ENCODE measurements at places on chromosomes 2 and 18. TPM values are rescaled to one million over a fixed set of nuclear protein-coding genes. Genes with fewer than 3 reads are reported as not detected.

Gene AP1S3
- 6.4 TPM for total RNA-seq

- DNase-seq, result no peak
Measured at GRCh38 chr2:223297788-223298187, 245.8 kb downstream of the KCNE4 start.

- peak; percentile 21 for DNase-seq
Measured at GRCh38 chr2:19885791-19886190, 16.0 kb downstream of the TTC32 start.

DNA sequence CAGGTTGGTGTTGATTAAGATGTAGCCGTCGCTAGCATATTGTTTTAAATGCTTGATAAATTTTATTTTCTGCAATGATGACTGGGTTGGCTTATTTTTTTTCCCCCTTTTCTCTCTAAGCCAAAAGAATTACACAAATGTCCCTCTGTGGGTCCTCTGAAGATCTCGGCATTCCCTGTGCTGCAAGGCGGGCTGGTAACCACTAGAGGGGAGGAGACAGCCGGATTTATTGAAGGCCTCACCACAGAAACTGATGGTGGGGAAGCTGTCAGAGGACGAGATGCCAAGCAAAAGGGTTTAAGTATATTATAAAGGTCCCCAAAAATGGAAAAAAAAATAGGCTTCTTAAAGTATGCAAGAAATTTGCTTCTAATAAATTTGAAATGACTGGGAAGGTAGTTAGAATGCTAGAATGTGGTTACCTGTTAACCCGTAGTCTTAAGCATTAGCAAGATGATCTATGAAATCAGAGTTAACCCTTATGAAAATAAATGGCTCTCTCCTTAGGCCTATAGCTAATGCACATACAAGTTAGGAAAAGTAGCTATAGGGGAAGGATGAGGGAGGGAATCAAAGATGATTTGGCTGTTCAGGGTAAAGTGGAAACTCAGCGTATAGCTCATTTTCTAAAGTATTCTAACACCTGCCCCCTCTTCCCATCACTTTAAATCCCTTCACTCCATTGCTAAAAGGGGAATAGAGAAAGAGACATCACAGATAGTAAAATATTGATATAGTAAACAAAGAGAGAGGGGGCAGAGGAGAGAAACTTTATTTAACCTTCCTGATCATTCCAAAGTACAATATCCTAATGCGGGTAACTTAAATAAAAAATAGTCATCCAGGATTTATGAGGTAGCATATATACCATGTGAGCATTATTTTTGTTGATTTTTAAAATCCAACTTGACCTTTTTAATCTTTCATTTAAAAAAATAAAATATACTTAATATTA lies 894.5 kb upstream of the POU3F3 start:
- no peak for DNase-seq

Gene ZAP70
- total RNA-seq, result not detected

DNA sequence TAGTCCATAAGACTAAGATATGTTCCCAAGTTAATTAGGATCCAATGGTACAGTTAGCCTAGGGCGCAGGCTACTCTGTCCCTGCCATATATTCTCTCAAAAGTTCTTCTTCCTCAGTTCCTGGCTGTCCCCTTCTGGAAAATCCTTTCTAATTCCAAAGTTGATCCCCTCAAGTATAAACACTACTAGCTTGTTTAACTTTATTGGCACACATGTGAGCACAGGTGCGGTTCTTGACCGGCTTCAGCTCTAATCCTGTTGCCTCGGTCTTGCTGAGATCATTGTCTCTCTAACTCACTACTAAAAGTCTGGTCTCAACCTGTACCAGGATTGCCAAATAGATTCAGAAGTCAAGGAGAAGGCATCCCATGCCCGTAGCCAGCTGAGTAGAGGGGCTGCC lies 89.0 kb downstream of the SEMA4F start:
- no peak for DNase-seq

DNA sequence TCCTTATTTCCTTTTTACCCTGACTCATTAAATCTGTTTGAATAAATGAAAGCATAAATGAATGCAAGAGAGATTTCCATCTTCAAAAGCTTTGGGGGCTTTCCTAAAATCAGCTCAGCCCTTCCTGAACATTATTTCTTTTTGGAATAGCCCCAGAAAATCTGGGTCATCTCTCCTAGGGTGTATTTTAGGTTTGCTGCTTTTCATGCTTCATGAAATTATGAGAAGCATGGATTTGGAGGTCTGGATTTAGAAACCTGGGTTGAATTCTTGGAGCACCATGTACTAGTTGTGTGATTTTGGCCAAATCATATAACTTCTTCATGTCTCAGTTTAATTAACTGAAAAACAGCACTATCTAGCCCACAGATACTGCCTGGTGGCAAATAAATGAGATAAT lies 24.0 kb upstream of the PELI1 start:
- no peak for DNase-seq

Gene TPRKB
- 85.2 TPM for total RNA-seq

Gene ALPI
- not detected for total RNA-seq

- no peak for DNase-seq
Measured at GRCh38 chr18:13556502-13556901, 169.9 kb downstream of the FAM210A start.

DNA sequence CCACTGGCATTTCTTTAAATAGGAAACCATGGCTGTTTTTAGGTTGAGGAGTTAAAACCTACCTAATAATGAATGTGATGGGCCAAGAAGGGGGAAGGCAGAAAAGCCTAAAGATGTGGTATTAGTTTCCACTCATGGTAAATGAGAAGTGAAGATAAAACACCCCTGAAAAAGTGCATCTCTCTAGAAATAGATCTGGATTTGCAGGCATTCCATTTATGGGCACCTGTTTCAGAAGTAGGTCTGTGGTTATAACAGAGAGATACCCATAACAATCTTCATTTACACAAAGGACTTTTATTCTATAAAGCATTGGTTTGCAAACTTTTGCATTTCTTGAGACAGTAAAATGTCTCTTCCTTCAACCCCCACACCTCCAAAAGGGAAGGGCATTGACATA lies 62.1 kb downstream of the PRKCE start:
- no peak for DNase-seq

- no peak for DNase-seq
Measured at GRCh38 chr2:183162362-183162761, 38.1 kb downstream of the NUP35 start.

Measured in SJSA1 (cell line).